T-helper 9 cell (primary cell): ENCODE measurements at places on chromosomes 4 and X.

DNA sequence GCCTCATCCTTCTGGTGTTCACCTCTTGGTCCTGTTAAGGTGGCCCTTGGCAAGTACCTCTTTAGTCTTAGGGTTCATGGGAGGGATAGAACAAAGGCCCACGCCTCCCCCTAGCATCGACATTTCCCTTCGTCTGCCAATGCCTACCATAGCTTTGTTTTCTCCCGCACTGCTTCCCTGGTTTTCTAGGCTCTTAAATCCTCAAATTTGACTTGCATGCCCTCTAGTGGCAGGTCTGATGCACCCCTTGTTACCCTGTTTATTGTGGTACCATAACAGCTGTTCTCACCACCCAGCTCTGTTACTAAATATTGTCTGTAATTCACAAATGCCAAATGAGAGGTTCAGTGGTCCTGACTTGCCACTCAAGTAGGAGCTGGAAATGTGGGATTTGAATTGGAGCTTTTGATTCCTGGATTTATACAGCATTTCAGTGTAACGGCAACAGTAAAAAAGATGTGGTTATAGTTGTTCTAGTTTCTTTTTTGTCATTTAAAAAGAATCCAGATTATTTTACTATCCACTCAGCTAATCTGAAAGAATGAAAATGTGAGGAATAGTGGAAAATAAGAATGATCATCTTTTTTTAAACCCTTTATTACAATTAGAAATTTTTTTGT, 100.1 kb downstream of the REPS2 start:
- DNase-seq, result peak; percentile 4

- no peak for DNase-seq
Observed at GRCh38 chr4:132593717-132594400, 555.2 kb upstream of the PCDH10 start.

DNA sequence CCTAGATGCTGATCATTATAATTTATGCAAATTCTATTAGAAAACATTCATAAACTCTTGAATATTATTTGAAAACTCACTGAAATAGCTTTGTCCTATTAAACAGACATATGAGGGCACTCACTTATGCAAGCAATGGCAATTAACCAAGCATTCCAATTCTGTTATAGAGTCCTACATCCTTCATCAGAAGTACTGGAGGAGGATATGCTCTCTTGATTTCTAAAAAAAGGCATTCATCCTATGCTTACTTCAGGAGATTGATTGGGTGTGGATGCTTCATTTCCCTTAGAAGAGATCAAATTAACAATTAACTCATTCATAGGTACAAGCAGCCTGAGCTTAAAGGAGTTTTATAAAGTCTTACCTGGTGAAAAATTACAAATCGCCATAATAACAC, 1317.2 kb downstream of the PCDH7 start:
- no peak for DNase-seq

GRCh38 chr4:190020790-190021717, 6.0 kb downstream of the FRG2 start:
- DNase-seq, result no peak

GRCh38 chrX:100995469-100995868, 26.0 kb downstream of the ARL13A start:
- DNase-seq, result no peak

- no peak for DNase-seq
Observed at GRCh38 chr4:127856196-127856812, 24.4 kb upstream of the PLK4 start.

DNA sequence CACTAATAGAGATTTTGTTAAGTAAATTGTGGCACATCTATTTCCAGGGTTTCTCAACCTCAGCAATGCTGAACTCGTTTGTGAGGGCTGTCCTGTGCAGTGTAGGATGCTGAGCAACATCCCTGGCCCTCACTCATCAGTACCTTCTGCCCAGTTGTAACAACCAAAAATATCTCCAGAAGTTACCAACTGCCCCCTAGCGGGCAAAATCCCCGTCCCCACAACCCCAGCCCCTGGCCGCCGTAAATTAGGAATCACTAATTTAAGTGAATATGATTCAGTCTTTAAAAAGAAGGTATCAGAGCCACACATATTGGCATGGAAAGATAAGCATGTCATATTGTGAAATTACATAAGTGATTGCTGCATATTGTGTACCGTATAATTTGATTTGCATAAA, 123.4 kb downstream of the ASB9 start:
- DNase-seq, result no peak

DNA sequence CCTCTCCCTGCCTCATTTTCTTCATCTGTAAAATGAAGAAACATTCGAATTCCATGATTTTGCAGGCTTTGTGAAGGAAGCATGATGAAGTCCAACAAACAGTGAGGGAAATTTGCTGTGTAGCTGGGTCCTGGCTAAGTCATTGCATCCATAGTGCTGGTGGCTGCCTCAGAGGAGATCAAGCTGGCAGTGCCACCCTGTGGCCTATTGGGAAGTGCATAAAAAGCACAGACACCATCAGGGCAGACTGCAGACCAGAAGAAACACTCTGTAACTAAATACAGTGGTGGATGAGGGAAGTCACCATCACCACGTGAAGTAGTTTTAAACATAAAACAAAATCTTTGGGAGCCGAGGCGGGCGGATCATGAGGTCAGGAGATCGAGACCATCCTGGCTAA, 40.7 kb upstream of the DDX3X start:
- no peak for DNase-seq

DNA sequence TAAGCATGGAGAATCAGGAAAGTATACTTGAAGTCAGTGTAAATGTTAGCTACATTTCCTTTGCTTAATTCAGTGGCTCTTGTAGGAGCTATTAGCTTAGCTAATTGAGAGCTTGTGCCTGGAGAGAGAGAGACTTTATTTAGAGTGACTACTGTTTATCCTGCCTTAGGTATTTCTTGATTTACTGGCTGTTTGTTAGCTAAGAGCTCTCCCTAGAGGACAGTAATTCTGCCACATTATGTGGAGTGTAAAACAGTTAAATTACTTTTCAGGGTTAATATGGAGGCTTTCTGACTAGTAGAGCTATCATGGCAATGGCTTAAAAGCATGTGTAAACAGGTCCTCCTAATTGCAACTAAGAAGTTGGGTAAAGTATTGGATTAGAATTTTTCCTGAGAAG, 306.5 kb upstream of the TECRL start:
- no peak for DNase-seq

DNA sequence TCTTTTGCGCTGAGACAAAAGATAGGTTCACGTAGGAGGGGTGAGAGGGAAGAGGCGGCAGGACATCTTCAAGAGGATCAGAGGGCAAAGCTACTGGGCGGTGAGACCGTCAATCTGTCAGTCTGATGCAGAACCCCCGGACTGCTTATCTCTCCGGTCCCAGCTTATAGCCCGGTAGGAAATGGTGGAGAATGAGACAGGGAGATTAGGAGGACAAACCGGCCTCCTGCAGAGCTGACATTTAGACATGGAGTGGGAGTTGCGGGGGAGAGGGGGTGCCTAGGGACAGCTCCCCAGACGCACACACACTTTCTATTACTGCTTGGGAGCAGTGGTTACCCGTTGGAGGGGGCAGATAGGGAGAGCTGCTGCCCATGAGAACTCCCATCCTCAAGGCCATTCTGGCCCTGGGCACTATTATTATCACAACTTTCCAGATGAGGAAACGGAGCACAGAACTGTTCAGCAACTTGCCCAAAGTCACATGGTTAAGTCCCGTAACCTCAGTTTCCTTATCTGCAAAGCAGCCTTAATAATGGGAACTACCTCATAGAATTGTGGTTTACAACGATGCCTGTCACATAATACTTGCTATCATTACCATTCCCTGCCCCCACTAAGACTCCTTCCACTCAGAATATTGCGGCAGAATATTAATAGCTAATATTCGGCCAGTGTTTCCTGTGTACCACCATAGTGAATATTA, 1.1 kb upstream of the HDAC6 start:
- DNase-seq, result no peak

DNA sequence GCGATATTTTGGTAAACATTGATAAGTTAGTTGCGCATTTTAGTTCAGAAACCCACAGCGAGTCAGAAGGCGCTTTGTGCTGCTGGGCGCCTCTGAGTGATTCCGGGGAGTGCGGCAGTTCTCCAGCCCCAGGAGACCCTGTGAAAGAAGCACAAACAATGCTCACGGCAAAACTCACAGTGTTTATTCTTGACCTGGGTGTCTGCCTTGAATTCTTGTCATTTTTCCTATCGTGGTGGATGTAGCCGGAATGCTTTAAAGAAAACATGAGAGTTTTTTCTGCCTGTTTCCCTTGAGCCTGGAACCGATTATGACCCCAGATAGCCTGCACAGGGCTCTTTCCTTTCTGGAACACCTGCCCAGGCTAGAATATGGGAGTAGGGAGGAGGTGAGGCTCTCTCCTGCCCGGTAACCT, 6.7 kb downstream of the TBL1X start:
- no peak for DNase-seq

- DNase-seq, result no peak
Observed at GRCh38 chr4:142567620-142568451, 278.3 kb downstream of the INPP4B start.

DNA sequence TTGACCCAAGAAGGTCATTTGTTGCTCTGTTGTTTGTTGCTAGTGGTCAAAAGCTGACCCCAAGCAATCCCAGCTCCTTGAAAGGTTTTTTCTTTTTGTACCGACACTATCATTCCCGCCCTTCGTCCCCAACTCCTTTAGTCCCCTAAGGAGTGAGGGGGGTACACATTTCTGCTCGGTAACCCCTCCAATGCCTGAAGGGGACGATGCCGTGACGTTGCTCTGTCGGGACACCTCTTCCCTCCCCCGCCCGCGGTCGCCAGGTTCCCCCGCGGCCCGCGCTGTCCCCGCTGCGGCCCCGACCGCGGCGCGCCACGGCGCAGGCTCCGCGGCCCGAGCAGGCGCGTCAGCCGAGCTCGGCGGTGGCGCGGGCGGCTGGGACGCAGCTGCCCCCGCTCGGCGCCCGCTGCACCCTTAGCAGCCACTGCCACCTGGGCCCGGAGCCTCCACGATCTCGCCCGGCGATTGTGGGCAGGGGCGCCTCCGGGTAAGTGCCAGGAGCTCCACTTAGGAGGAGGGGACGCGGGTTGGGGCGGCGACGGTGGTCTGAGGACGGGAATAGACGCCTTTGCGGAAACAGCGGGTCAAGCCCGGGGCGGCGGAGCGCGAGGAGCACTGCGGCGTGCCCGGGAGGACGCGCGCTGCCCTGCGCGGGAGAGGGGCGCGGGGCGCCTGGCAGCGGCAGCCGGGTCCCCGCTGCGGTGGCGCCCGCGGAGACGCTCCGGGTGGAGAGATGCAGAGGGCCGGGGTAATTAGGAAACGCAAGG, at the start of gene GLRB:
TSS of gene GLRB (plus strand) at position 340 of the 767 bp plus-strand sequence. CDS start 1,875 bp downstream, outside the sequence.
- no peak for DNase-seq

- no peak for DNase-seq
Observed at GRCh38 chrX:74218895-74219294, 85.1 kb upstream of the ZCCHC13 start.

DNA sequence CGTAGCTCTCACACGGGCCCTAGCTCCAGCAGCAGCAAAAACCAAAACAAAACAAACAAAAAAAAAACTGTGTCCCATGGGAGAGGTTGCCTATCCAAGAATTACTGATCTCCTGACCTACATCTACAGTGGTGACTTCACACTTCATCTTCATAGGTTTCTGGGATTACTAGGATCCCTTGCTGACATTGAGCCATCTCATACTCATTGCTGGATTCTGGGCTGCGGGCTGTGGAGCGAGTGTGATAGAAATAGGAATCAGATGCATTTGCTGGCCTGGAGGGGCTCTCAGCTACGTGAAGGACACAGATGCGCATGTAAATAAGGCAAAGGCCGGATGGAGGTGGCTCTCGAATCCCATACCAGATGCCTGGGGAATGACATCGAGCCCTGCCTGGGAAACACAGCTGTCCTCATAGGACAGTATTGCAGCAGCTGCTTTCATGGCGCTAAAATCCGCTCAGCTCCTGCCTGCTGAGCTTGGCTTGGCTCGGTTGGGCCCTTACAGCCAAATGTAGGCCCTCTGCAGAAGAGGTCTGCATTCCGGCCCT, 41.7 kb downstream of the CNGA2 start:
- no peak for DNase-seq

DNA sequence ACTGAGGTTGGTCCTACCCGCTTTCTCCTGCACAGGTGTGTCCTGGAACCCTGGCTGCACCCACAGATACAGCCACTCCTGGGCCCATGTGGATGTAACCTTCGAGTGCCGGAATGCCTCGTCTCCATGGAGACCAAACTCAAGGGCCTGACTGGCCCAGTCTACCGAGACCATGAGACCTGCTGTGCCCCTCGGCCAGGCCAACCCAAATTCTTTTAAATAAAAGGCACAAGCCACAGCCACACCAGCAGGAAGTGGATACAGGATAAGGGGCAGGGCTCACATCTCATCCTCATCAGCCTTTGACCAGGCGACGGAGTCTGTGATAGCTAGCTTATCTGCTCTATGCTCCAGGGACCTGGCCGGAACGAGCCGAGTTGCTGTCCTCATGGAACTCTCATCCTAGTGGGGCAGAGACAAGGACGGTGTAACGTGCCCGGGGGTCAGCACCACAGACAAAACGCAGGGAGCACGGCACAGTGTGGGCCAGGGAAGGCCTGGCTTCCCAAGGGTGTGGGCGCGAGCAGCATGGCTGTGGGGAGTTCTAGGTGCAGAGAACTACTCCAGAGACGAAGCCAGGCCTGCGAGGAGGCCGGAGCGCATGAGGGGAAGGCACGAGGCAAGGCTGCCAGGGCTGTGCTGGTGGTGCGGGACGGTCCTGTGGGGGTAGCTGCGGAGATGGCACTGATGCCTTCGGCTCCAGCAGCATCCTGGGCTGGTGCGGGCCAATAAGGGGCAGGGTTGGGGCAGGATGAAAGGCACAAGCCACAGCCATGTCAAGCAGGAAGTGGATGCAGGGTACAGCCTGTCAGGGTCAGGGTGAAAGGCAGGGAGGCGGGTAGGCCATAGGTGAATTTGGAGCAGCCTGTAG, 22.7 kb downstream of the NOP14 start:
- DNase-seq, result no peak

GRCh38 chrX:143095816-143096215, 70.1 kb downstream of the SPANXN4 start:
- DNase-seq, result no peak

DNA sequence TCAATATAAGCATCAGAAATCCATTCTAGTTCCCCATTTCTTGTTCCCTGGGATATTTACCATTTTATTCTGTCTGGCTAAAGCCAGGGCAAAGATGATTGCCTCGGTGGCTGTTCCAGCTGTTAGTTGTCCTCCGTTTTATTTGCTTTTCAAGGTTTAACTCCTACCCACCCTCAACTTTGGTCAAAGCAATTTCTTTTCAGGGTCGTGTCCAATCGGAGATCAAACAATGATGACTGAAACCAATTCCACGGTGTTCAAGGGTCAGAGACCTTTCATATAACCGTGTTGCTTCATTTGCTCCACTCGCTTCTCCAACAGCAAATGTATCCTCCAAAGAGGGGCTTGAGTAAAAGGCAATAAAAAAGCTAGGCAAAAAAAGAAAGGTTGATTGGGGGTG, 193.5 kb upstream of the FTHL17 start:
- no peak for DNase-seq

GRCh38 chr4:52877036-52877435, 14.9 kb downstream of the RASL11B start:
- DNase-seq, result no peak

GRCh38 chr4:152246659-152247058, 289.2 kb downstream of the FBXW7 start:
- DNase-seq, result no peak
